Erythroblast (primary cell): ENCODE measurements at places on chromosomes 3 and 15.

DNA sequence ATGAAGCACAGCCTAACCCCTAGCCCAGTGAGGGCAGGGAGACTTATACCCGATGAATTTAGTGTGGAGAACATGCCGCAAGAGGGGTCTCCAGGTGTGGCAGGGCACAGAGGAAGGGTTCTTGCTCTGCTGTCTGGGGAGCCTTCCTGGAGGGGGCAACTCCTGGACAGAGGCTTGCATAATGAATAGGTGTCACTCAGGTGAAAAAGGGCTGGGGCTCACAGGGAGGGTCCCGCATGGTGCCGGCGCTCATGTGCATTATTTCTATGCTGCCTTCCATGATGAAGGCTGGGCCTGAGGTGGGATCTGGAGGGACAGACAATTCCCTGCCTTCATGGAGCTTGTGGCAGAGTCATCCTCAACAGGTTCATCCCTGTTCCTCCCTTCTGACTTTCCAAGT is 51.5 kb downstream of the ITGA11 start:
- DNase-seq, result no peak

GRCh38 chr3:65732051-65732935 is 306.4 kb downstream of the MAGI1 start:
- peak; percentile 53 for DNase-seq

DNA sequence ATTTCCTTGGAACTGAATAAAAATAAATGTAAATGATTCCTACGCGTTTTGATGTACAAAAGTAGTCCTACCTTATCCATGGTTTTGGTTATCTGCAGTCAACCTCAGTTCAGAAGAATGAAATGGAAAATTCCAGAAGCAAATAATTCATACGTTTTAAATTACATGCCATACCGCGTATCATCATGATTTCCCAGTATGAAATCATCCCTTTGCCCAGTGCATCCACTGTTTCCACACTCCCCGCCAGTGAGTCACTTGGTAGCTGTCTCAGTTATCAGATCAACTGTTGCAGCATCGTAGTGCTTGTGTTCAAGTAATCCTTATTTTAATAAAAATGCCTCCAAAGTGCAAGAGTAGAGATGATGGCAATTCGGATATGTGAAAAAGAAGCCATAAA is 9.1 kb upstream of the MFSD1 start:
- DNase-seq, result peak; percentile 26

GRCh38 chr15:99084965-99085364 is 19.9 kb upstream of the SYNM start:
- no peak for DNase-seq

DNA sequence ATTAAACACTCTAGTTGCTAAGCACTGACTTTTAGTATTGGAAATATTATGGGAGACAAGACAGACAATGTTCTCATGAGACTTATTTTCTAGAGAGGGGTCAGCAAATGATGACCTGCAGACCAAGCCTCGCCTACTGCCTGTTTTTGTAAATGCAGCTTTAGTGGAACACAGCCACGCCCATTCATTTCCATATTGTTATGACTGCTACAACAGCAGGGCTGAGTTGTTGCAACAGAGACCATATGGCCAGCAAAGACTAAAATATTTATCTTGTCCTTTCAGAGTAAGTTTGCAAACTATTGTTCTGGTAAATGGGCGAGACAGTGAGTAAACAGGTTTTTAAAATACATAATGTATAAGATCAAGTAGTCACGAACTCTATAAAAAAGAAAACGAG is 570.2 kb downstream of the NTRK3 start:
- DNase-seq, result no peak

- no peak for DNase-seq
Observed at GRCh38 chr3:124845406-124845805, 41.8 kb downstream of the ITGB5 start.

DNA sequence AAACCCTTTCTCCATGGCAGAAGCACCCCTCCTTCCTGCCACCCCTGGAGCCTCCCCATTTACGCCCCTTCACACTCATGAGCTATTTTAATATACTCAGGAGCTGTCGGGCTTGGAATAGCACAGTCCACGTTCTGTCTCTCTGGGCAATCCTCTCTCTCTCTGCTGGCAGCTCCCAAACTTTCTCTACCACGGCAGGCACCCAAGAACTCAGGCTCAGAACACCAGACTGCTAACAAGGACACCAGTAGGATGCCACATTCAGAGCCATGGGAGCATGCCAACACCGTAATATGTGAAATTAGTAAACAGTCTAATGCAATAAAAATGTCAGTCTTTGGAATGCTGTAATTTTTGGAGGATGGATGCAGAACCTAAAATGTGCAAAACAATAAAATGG is 19.3 kb downstream of the TNFAIP8L3 start:
- DNase-seq, result no peak

GRCh38 chr15:46297766-46298165 is 662.9 kb downstream of the SQOR start:
- DNase-seq, result no peak

- no peak for DNase-seq
Observed at GRCh38 chr15:74696398-74696729, 540 bp upstream of the EDC3 start.

DNA sequence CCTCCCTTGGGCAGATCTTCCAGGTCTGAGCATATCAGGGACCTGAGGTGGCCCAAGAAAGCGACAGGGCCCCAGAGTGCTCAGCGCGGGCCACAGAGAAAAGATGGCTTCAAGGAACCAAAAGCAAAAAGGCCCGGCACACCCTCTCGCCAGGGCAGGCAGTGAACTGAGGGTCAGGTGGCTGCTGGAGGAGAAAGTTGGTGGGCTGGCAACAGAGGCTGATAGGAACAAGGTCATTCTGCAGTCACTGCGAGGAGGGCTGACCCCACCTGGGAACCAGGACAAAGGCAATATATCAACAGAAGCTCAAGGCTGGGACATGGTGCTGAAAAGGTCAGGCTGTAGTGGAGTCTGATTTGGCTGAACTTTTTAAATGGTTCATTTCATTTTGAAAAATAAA is 2.8 kb upstream of the ACSBG1 start:
- no peak for DNase-seq

GRCh38 chr3:193719735-193720134 is 126.7 kb downstream of the OPA1 start:
- no peak for DNase-seq

- DNase-seq, result no peak
Observed at GRCh38 chr15:79381593-79381992, 50.5 kb upstream of the MINAR1 start.
